Articular chondrocyte of knee joint (primary cell): ENCODE measurements at places on chromosomes 6 and 20. TPM values are rescaled to one million over a fixed set of nuclear protein-coding genes. Genes with fewer than 3 reads are reported as not detected.

The PAK5 gene
- not detected in 2 replicates for total RNA-seq

The CYP24A1 gene
- 0.26 and 0.43 TPM in 2 replicates for total RNA-seq

The CFAP61 gene
- total RNA-seq: not detected in 2 replicates

The LAMA2 gene
- 30.3 and 33.5 TPM in 2 replicates for total RNA-seq

The ENPP4 gene
- total RNA-seq: 1.6 and 2.4 TPM in 2 replicates

The RFX6 gene
- not detected in 2 replicates for total RNA-seq

The BPIFA3 gene
- total RNA-seq: not detected in 2 replicates

The B3GALT4 gene
- total RNA-seq: 7.6 and 8.2 TPM in 2 replicates

The PTCRA gene
- total RNA-seq: not detected in 2 replicates

The TXLNB gene
- under 0.01 and 1.1 TPM in 2 replicates for total RNA-seq

The OTOR gene
- not detected in 2 replicates for total RNA-seq

The FGD2 gene
- not detected in 2 replicates for total RNA-seq

The SAPCD1 gene
- total RNA-seq: 0.54 and 1.4 TPM in 2 replicates

The SPEF1 gene
- total RNA-seq: 0.22 TPM in 1 of 2 replicates, not detected in the other

The OR12D3 gene
- total RNA-seq: not detected in 2 replicates

The SOX4 gene
- total RNA-seq: 39.6 and 41.2 TPM in 2 replicates

The RAET1G gene
- 4.4 and 9.4 TPM in 2 replicates for total RNA-seq

The PLN gene
- total RNA-seq: 0.11 TPM in 1 of 2 replicates, not detected in the other

The SLC25A27 gene
- 15.4 and 18.9 TPM in 2 replicates for total RNA-seq

The TMC2 gene
- total RNA-seq: not detected in 2 replicates

The HRH3 gene
- total RNA-seq: not detected in 2 replicates

The LSM14B gene
- 35.7 and 38.2 TPM in 2 replicates for total RNA-seq

The ULBP3 gene
- total RNA-seq: 20.3 and 21.7 TPM in 2 replicates

The BNIP5 gene
- not detected in 2 replicates for total RNA-seq

The RAB5IF gene
- 65.8 and 73.6 TPM in 2 replicates for total RNA-seq

The IRF4 gene
- total RNA-seq: 0.11 and 0.26 TPM in 2 replicates

The ADGRF5 gene
- not detected in 2 replicates for total RNA-seq

The C20orf202 gene
- total RNA-seq: not detected in 2 replicates

The CASS4 gene
- 0.11 TPM in 1 of 2 replicates, not detected in the other for total RNA-seq

The SIRPD gene
- total RNA-seq: not detected in 2 replicates

The TPX2 gene
- total RNA-seq: 34.5 and 52.8 TPM in 2 replicates

The PNPLA1 gene
- total RNA-seq: 0.22 TPM in 1 of 2 replicates, not detected in the other

The BTNL2 gene
- total RNA-seq: not detected in 2 replicates
